Fibroblast of lung (primary cell): ENCODE measurements at places on chromosomes 4 and X. TPM values are rescaled to one million over a fixed set of nuclear protein-coding genes. Genes with fewer than 3 reads are reported as not detected.

DNA sequence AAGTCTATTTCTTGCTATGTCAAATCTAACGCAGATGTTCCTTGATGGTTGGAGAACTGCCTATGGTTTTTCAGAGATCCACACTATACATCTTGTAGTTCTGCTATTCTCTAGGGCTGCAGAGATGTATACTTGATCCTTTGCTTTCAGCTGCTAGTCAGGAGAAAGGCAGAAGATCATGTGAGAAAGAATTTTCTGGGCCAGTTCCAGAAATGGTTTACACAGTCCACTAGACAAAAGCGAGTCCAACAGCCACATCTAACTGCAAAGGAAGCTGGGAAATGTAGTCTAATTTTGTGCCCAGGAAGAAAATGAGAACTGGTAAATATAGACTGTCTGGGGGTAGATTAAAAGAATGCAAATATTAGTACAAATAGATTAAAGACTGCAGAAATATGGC, 394.3 kb upstream of the SLIT2 start:
- no peak for DNase-seq
- no peak overlapping the region for H3K27ac ChIP-seq
- no peak overlapping the region for H3K4me3 ChIP-seq
- H3K36me3 ChIP-seq: no peaks in the 10 kb centered on the region
- no peaks in the 10 kb centered on the region for H3K4me1 ChIP-seq

DNA sequence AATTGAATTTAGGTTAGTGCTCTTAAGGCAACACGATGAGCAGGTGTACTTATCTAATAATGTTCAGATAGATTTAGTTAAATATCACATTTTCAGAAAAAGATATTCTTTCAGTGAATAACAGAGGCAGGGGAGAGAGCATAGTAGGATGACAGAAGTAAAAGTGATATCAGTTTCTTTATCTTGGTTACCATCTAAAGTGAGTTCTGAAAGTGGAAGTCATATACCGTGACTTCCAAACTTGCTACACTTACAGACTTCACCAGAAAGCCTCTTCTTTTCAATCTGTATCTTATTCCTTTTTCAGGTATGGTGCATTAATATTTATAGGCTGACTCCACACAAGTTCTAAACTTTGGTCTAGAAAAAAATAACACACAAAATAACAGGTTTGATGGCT, 124.9 kb downstream of the POU4F2 start:
- no peak overlapping the region for H3K27ac ChIP-seq
- no peak overlapping the region for H3K4me3 ChIP-seq
- H3K4me1 ChIP-seq: no peaks in the 10 kb centered on the region
- no peaks in the 10 kb centered on the region for H3K27me3 ChIP-seq
- no peaks in the 10 kb centered on the region for H3K36me3 ChIP-seq

The ADH4 gene
- not detected in 2 replicates for total RNA-seq

- no peaks in the 10 kb centered on the region for H3K36me3 ChIP-seq
- DNase-seq: no peak
- no peaks in the 10 kb centered on the region for H3K27me3 ChIP-seq
- no peak overlapping the region for H3K27ac ChIP-seq
- H3K4me3 ChIP-seq: no peak overlapping the region
Observed at GRCh38 chrX:50035126-50035525, 112.7 kb downstream of the CLCN5 start.

DNA sequence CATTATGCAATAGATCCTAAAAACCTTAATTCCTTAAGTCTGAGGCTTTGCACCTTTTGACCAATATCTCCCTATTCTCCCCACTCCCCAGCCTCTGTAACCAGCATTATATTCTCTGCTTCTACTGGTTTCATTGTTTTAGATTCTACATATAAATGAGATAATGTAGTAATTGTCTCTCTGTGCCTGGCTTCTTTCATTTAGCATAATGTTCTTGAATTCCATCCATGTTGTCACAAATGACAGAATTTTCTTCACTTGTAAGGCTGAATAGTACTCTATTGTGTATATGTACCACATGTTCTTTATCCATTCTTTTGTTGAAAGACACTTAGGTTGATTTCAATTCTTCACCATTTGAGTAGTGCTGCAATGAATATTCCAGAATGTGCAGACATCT, 66.0 kb downstream of the MAGEC1 start:
- H3K27ac ChIP-seq: no peak overlapping the region
- DNase-seq: no peak
- no peaks in the 10 kb centered on the region for H3K4me1 ChIP-seq
- H3K27me3 ChIP-seq: no peaks in the 10 kb centered on the region

The PLK4 gene
- 1.3 and 5.9 TPM in 2 replicates for total RNA-seq

The FAM47E gene
- total RNA-seq: 0.99 and 1.0 TPM in 2 replicates
